ENCODE measurements at places on chromosomes 7 and 10.

DNA sequence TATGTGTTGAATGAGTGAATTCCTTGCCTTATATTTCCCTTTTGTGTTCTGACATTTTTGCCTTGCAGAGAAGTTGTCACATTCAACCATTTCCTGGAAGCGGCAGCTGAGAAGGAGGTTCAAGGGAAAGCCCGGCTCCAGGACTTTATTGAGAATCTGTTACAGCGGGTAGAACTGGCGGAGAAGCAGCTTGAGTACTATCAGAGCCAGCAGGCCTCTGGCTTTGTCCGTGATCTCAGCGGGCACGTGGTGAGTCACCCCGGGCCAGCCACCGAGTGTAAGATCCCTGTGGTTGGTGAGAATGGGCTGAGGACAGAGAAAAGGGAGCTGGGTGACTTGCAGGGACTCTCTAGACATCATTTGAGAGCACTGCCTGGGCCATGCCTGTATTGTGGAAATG is 14.2 kb downstream of the ZNF365 start:
- no peak for DNase-seq

DNA sequence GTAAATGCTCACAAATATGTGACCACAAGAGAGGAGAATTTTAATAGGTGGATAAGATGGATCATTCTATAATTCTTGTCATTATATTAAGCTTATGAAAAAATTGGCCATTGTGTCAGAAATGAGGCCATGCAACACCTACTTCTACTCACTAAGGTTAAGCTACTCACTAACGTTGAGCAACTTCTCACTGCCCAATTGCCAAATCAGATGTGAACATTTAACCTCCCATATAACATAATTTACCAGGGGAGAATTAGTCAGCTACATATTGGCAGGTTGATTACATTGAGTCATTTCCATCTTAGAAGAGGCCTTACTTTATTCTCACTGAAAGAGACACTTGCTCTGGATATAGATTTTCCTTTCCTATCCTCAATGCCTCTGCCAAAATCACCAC is 211.2 kb upstream of the DGKB start:
- DNase-seq: no peak

DNA sequence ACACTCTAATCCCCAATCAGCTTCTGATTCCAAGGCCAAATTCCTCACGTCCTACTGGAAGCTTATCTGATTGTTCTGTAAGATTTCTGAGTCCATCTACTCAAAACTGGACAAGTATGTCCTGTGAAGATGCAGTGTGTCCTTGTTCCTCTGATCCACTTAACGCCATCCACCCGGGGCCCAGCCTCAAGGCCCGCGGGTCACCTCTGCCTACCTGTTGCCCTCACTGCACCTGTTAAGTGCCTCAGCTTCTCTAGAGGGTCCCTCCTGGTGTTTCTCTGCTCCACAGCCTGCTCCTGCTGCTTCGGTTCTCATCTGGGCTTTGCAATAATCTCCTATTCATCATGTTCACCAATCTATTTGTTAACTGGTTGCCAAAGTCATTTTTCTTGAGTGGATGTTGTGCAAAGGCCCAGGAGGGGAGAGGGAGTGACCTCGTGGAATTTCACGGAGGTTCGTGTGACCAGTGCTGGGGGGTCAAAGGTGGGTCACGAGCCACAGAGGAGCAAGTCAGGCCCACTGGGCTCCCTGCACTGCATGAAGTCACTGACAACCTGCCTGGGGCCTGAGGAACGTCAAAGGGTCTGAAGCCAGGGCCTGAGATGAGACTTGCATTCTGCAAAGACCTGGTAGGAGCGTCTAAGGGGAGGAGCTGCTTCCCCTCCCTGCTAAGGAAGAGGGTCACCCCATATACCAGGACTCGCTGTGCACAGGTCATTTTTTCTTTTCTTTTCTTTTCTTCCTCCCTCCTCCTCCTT is 338.1 kb downstream of the WDR37 start:
- no peak for DNase-seq

DNA sequence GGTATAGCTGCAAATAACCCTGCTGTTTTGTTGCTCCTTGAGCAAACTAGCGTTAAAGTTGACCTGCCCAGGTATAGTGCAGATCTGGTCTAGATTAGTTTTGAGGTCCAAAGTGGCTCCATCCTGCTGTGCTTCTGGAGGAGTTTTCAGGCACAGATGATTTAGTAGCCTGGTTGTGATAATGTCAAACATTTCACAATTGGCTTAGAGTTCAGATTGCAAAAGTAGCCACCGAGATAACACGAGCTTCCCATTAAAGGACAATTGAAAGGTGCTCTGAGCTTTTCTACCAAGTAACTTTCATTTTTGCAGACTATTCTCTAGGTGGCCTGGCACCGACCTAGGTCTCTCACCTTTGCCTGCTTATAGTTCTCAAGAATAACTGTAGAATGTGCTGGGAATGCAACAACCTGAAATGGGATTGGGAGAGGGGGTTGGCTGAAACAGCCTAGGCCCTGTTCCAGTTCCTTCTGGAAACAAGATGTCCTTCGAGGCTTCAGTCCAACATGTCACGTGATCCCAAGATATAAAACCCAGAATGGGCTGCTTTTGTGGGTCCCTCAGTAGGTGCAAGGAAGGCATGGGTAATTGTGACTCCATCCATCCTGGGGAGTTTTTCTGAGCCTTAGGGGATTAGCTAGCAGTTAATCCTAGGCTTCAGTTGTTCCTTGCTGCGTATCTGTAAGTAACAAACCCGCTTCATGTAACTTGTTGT is 201.0 kb downstream of the CHRM2 start:
- DNase-seq: no peak

GRCh38 chr7:139725858-139726484 is 51.8 kb downstream of the HIPK2 start:
- no peak for DNase-seq

DNA sequence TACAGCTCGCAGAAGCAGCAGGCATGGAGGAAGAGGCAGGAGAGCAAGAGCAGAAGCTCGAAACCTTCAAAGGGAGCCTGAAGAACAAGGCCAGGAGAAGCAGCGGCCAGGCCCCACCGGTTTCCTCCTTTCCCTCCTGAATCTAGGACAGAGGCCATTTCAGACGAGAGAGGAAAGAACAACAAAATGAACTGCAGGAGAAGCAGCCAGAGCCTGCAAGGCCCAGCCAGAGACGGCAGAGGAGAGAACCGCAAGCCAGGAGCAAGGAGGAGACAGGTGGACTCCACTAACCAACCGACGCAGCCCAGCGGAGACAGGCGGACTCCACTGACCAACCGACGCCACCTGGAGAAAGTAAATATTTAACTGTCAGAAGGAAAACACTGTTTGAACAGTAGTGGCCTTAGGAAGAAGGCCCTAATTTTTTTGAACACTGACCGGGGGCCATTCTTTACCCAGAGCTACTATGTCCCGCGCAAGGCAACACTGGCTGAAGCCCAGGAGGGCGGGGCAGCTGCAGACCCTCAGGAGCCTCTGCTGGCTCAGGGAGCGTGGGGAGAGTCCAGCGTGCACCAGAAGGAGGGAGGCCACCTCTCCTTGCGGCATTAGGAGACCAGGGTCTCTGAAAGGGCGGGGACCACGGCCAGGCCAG is 559.2 kb downstream of the PTPRN2 start:
- no peak for DNase-seq

DNA sequence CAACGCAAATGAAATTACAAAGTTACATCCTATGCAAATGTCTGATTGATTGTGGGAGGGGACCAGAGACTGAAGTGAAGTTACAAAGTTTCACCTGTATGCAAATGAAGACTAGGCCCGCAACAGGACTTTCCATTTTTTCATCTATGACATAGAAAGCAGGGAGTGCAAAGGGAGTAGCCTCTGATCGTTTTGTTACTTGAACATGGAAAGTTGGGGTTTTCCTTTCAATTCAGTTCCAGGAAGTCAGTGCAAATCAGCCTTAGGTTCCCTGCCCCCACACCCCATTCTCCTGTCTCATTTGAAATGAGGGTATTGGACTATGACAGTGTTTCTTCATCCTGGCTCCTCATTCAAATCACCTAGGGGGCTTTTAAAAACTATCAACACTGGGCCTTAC is 96.9 kb upstream of the HABP2 start:
- no peak for DNase-seq

DNA sequence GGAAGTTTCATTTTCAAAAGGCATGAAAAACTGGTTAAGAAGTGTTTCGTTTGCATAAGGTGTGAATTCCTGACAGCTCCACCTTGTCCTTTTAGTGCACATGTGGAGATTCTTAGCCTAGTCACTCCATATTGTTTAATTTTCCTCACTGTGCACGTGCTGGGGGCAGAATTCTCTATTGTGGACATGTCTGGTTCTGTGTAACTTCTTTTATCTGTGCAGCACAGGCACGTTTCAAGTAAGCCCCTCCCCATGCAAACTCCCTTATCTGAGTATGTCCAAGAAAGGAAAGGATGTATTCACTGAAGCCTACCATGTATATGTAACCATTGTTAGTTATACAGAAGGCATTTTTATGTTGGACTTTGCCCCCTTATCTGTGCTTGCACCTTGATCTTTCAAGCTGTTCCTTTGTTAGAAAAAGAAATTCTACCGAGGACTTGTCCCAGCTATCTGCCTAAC is 1346.3 kb downstream of the REEP3 start:
- DNase-seq: no peak

DNA sequence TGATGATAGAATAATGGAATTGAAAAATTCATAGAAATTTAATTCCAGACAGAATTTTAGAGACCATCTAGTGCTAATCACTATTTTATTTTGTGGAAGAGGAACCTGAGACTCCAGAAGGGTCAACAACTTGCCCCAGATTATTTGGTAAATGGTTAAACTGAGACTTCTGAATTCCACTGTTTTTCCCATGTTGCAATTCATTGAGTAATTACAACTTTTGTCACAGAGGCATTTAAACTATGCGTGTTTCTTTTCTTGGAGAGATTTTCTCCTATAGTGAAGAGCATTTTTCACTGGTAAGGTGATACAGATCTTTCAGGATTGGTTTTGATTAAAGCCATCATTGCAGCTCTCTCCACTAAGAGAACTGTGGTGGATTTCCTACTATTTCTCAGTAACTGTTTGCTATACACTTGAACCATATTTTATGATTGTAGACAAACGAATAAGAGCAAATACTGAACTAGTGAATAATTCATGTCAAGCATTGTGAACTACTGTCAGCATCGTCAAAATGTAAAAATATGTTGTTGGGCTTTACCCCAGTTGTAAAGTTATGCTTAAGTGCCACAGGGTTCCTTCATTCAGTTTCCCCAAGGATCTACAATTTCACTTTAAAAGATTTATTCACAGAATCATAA is 26.5 kb downstream of the LRGUK start:
- DNase-seq: no peak

GRCh38 chr7:91357379-91357778 is 93.1 kb downstream of the FZD1 start:
- no peak for DNase-seq

GRCh38 chr10:7696545-7696944 is 6.6 kb upstream of the ITIH2 start:
- no peak for DNase-seq

DNA sequence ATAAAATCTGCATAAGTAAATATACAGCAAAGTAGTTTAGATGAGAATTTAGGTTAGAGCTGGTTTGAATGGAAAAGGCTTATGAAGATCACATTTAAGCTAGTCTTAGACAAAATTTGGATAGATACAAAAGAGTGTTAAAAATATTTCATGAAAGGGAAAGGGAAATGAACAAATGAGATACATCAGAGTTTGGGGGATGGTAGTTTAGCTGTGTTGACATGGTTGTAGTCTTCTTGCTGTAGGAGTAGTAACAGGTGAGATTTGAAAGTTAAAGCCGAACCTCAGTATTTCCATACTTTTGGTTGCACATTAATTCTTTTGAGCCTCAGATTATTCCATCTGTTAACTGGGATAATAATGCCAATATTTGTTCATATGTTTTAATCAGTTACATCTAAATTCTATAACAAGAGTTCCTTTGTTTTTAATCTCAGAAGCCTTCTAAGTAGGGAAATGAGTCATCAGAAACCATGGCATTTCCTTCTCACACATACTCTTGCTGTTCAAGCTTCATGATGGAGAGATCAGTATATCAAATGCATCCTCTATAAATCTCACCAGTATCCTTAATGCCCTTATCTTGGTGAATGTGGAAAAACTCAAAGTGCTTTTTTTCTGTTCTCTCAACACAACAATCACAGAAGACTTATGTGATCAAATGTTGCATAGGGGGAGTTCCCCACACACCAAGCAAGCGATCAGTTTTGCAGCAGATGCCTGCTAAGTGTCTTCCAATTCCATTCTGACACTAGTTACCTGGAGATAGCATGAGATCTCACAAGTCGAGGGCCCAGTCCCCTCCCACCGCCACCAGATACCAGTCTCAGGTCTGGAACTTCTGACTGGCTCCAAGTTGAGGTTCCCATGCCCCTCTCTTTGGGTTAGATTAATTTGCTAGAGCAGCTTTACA is 84.7 kb downstream of the MAPK8 start:
- DNase-seq: no peak

- no peak for DNase-seq
Measured at GRCh38 chr10:93553482-93554315, 12.8 kb upstream of the FFAR4 start.

- DNase-seq: peak; percentile 73
Measured at GRCh38 chr10:91163269-91163868, 57.1 kb upstream of the PCGF5 start.

- no peak for DNase-seq
Measured at GRCh38 chr7:20063644-20064043, 153.5 kb downstream of the MACC1 start.

DNA sequence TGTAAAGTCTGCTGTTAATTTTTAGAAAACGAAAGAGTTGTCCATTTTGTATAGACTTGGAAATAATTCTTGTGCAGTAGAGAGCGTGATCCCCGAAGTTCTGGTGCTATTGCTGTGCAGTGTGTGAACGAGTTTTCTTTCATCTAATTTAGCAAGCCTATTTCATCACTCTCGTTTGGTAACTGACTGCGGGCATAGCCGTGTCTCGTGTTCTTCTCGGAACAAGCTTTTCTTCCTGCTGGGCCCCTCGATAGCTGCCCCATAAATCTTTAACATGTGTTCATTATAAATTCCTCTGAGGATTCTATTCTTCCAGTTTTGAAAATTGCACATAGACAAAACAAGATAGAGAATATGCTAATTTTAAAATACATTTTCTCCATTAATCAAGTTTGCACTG is 622.0 kb upstream of the PFKP start:
- no peak for DNase-seq

- DNase-seq: no peak
Measured at GRCh38 chr7:107069457-107069856, 25.0 kb downstream of the PRKAR2B start.

DNA sequence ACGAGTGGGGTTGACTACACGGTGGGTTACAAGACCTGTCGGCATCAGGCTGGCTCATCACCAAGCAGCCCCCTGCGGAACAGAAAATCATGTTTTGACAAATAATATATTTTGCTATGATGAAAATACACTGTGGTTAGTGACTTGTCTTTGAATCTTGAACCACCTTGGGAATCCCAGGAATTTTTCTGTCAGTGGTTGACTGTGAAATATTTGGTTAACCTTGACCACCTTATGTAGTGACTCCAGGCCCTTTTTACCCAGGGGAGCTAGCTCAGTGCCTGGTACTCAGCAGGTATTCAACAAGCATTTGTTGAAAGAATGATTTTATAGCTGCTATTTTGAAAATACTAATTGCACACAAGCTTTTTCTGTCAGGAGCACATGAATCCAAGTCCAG is 406.0 kb downstream of the PHF14 start:
- DNase-seq: no peak

All from activated T-helper 1 cell treated with Interleukin-2 at 50 U/mL for 16 hours (primary cell).